ENCODE measurements at places on chromosomes 4 and X. TPM values are rescaled to one million over a fixed set of nuclear protein-coding genes. Genes with fewer than 3 reads are reported as not detected.

- no peak for DNase-seq
Observed at GRCh38 chr4:165991325-165992180, 118.5 kb downstream of the TLL1 start.

- DNase-seq = no peak
Observed at GRCh38 chr4:12137575-12137974, 708.9 kb upstream of the HS3ST1 start.

DNA sequence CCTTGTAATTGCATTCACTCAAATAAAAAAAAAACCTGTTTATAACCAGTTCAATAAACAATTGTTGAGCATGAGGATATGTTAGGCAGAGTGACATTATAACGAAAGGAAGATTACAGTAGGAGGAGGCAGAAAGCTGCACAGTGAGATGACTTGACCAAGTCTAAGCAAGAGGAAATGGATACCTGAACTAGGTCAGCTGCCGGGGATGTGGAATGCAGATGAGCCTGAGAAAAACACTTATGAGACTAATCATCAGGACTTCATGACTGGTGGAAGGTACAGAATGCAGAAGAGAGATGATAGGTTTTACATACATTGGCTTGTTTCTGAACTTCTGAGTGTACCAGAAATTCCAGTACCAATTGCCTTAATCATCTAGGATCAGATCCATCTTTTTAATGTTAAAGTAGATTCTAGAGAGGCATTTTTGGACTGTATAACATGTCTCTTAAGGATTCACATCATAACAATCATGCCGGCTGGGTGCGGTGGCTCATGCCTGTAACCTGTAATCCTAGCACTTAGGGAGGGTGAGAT is 208.1 kb upstream of the PPP3CA start:
- no peak for DNase-seq

Gene RAB39B
- 0.63 TPM for polyA plus RNA-seq

DNA sequence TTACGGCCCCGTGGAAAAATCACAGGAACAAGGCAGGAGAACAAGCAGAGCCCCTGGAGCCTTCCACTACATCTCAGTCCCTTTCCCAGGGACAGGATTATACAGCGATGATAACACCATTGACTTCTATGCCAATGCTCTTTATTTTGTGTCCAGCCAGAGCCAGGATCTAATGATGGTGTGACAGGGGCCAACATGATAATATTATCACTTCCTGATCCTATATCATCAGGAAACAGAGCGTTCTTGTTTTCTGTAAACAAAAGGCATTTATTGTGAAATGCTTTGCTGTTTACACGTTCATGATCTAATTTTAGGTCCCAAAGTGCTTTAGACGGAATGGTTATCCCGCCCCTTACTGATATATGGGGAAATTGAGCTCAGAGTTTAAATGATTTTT is 12.8 kb downstream of the TMPRSS11E start:
- DNase-seq = no peak

DNA sequence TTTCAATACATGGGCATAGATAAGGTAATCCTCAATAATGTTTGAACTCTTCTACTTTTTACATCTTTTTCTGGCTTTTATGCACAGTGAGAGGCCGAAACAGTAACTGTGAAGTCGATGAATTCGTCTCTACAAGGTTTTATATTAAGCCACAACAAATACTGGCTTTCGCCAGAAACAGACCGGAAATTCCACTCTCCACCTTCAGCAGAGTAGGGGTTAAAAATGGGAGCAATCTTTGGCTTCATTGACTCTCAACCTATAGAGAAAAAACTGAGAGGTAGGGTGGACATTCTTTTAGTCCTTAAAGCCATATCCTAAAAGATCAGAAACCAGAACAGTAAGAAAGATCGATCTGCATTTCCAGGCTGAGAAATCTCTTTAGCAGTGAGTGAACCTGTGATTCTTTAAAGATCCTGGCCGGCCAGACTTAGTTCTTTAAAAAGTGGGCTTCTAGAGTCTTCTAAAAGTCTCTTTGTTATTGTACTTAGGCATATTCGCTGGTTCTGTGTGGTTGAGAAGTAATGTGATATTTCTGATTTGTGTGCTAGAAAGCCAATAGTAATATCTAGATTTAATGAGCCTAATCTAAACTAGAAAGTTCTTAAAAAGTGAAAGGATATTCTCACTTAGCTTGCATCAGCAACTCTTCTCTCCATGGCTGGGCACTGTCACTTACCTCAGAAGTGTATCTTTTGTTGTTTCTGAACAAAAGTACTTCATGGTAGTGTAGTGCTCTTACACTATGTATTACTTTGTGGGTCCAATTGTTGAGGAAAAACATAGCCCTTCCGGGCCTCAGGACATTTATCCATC is 2.0 kb downstream of the HSPA4L start:
- DNase-seq = no peak

Gene ODAPH
- polyA plus RNA-seq = not detected

Gene SYNPO2
- 29.6 TPM for polyA plus RNA-seq

- DNase-seq = no peak
Observed at GRCh38 chr4:141246243-141246642, 25.5 kb downstream of the ZNF330 start.

DNA sequence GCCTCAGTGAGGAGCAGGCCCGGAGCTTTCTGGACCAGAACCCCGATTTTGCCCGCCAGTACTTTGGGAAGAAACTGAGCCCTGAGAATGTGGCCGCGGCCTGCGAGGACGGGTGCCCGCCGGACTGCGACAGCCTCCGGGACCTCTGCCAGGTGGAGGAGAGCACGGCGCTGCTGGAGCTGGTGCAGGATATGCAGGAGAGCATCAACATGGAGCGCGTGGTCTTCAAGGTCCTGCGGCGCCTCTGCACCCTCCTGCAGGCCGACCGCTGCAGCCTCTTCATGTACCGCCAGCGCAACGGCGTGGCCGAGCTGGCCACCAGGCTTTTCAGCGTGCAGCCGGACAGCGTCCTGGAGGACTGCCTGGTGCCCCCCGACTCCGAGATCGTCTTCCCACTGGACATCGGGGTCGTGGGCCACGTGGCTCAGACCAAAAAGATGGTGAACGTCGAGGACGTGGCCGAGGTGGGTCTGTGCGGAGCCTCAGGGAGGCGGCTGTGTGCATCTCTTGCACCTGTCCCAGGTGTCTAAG is 323 bp downstream of the PDE6B start:
- no peak for DNase-seq

Gene PSAPL1
- not detected for polyA plus RNA-seq

DNA sequence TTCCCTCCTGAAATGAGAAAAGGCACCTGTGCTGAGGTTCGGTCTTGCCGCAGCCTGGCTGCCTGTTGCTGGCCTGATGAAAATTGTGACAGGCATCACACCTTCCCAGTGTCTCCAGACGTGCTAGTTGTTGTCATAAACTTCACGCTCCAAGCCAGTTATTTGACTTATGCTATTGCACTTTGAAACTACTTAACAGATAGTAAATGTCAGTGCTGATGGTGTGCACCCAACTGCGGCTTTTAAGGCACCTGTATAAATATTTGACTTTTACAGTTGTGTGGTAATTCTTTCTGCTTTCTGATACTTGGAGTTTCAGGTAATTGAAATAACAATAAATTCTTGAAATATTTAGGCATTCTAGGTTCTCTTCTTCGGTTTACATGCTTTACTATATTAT is 1.8 kb downstream of the WWC2 start:
- DNase-seq = no peak

Gene CYP2U1
- 7.3 TPM for polyA plus RNA-seq

DNA sequence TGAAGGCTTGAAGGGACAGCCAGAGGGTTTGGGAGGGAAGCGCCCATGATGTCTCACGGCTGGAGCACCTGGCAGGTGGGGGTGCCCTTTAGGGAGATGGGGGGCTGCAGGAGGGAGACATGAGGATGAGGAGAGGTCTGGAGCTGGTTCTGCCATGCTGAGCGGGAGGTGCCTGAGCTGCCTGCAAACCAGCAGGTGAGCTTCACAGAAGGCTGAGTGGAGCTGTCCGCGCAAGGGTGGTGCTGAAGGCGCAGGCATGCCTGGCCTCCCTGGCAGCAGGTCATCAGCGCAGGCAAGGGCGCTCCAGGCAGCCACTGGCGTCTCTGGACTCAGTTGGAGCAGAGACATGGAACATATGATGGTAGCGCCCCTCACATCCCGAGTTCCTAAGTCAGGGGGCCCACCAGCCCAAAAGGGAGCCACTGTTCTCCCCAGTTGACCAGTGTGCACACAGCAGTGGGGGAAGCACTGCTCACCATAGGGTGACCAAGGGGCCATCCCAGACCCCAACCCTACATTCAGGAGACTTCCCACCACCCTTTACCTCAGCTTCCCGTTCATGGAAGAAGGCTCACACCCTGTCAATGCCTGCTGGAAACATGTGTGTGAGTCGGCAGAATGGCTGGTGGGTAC is 25.8 kb downstream of the ADRA2C start:
- DNase-seq = peak; percentile 70

Gene MAMLD1
- 1.3 TPM for polyA plus RNA-seq

DNA sequence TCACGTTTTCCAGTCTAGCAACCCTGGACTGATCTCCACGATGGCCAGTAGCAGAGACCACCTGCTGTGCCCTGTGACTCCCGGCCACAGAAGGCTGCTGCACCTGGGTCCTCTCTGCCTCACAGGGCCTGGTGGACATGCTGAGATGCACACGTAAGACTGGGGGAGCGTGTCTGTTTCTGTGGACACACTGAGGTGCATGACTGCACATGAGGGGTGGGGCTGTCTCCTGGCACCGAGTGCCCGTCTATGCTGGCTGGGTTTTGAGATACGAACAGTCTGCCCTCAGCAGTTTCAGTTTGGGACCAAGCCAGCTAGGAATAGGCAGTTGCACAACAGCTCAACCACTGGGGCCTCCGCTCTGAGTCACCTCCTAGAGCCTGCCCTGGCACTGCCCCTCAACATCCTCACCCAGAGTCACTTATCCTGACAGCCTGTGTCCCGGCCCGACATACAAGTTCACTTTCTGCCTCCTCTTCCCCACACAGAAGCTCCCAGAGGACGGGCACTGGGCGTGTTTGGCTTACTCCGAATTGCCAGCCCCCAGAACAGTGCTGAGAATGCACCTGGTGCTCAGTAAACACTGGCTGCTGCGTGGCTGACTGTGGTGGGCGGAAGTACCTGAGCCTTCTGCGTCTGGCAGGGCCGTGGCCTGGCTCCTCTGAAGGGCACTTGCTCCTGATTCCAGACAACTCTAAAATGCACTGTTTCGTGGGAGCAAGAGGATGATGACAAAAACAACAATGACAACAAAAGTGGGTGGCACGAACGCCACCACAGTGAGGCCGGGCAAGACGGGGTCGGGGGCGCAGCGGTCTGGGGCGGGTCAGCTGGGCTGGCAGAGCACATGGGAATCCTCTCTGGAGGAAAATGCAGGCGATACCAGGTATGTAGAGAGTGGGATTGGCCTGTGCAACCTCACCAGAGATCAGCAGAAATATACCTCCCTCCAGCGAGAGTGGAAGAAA is 30.9 kb downstream of the RNF212 start:
- DNase-seq = peak; percentile 71

Gene NRK
- polyA plus RNA-seq = 0.14 TPM

GRCh38 chr4:12924728-12925320 is 559.3 kb downstream of the RAB28 start:
- DNase-seq = no peak

DNA sequence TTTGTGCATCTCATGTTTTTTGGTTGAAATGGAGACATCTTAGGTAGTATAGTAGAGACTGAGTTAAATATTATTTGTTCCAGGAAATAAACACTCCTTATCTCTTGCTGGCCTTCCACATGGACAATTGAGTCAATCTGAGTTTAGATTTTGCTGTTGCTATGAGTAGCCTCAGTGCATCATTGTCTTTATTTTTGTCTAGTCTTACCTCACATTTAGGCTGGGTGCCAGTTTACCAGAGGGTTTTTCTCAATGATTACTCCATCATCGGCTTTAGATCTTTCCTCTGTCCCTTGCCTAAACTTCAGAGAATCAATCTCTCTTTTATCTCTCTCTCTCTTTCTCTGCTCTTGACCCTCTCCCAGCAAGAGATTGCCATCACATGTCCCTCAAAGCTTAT is 73.6 kb downstream of the GABRB1 start:
- no peak for DNase-seq

Gene HTN1
- polyA plus RNA-seq = not detected

GRCh38 chrX:107542500-107542899 is 85.8 kb upstream of the PRPS1 start:
- no peak for DNase-seq

Data from right cardiac atrium (tissue), 5 donors.